ENCODE measurements at places on chromosomes 5 and 9.

- DNase-seq = no peak
These were observed 52.4 kb upstream of the LIFR start for GRCh38 chr5:38608874-38609273.

DNA sequence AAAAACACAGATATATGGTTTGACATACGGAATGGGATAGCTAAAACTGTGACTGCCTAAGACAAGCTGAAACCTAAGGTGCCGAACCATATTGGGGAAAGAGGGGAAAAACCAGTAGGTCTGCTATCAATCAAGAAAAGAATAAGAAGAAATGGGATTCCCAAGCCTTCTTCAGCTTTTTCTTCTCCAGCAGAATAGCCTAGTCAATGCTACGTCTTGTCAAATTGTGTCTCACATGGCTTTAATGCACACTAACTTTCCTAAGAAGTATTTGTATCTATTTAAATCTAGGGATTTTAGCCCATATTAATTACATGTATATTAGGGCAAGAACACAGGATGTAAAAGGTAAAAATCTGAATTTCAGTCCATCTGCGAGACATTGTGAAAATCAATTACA lies 797 bp upstream of the FBXO38 start:
- DNase-seq = no peak

DNA sequence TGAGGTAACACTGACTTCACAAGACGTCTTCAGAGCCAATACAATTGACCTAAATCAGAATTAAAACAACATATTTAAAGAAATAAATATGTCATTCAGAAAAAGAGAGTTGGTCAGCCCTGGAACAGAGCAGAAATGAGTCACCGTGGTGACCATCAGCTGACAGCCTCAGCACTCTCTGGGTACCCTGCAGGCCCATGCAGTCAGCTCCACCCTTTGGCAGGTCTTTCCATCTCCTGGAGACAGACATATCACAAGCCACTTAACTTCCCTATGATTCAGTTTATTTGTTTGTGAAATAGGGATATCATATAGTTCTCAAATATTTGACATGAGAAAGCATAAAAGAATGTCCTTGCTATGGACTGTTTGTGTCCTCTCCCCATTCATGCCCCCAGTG lies 151.6 kb upstream of the MEF2C start:
- no peak for DNase-seq

DNA sequence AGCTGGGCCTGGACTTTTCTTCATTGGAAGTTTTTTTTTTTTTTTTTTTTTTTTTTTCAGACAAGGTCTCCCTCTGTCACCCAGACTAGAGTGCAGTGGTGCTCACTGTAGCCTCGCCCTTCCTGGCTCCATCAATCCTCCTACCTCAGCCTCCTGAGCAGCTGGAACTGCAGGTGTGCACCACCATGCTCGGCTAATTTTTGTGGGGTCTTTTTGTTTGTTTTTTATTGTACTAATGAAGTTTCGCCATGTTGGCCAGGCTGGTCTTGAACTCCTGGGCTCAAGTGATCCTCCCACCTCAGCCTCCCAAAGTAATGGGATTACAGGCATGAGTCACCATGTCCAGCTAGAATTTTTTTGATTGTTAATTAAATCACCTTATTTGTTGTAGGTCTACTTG lies 3.6 kb downstream of the DNAJC18 start:
- no peak for DNase-seq

DNA sequence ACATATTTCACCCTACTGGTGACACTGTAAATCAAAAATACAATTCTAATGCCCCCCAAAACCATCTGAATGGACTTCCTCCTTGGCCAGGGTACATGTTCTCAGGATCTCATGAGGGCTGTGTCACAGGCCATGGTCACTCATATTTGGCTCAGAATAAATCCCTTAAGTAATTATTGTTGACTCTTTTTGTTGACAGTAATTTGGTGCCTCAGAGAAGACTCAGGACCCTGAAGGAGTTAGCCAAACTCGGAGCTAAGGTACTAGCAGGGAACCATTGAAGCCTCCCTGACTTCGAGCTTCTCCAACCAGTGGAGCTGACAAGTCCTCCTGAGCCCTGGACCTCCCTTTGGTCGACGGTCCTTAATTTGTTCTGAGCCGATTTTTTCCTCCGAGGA lies 51.2 kb upstream of the SNAPC3 start:
- no peak for DNase-seq

DNA sequence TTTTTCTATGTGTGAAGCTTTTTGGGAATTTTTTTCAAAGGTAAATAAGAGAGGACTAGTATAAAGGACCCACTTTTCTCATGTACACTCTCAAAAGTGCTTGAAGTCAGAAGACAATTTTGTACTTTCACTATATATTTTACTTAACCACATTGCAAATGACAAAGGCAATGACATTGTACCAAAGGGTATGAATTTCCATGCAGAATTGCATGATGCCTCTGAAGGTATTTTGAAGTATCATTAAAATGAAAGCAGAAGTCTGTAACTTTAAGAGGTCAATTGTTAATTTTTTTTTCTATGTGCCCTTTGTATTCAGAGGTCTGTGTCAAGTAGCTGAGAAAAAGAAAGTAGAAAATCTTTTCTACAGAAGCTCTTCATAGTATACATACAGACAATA lies 84.7 kb downstream of the ST8SIA4 start:
- DNase-seq = no peak

DNA sequence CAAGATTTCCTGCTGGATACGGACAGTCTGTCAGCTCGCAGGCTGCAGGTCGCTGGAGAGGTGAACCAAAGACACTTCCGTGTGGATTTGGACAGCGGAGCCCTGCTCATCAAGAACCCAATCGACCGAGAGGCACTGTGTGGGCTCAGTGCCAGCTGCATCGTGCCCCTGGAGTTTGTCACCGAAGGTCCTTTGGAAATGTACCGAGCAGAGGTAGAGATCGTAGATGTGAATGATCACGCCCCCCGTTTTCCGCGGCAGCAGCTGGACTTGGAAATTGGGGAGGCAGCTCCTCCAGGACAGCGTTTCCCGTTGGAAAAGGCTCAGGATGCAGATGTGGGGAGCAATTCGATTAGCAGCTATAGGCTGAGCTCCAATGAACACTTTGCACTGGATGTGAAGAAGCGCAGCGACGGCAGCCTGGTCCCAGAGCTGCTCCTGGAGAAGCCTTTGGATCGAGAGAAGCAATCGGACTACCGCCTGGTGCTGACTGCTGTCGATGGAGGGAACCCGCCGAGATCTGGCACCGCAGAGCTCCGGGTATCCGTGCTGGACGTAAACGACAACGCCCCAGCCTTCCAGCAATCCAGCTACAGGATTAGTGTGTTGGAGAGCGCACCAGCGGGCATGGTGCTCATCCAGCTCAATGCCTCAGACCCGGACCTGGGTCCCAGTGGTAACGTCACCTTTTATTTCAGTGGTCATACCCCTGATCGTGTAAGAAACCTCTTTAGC lies 658 bp downstream of the PCDHGC4 start:
- no peak for DNase-seq

DNA sequence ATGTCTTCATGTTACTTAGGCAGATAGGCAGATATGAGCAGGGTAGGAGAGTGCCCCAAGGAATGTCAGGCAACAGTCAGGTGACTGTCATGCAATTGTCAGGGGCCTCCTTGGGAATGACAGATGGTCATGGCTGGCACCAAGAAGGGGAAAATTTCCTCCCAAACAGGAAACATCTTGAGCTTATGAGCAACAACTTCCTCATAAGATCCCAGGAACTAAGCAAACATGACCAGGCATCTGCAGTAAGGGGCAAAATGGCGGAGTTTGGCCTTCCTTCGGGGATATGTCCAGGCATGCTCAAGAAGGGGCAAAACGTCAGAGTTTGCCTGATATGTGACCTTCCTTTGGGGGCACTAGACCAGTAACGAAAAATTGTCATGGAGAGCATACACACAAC lies 591.8 kb downstream of the PDE4D start:
- no peak for DNase-seq

DNA sequence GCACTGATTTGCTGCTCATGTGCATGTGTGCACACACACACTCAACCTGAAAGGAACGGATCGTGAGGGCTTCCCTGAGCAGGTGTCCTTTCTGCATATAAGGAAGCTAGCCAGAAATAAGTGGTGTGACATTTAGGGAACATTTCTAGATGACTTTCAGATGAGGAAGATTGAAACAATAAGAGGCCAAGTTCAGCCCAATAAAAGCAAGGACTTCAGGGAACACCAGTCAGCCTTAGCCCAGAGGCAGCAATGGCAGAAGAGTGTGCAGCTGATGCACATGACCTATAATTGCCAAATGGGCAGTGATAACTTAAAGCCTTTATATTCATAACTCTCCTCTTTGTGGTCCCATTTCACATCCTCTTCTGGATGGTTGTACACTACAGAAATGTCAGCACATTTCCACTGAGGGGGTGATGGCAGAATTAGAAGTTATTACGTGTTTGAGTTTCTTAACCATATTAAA lies 255.5 kb downstream of the TRIM32 start:
- DNase-seq = no peak

- DNase-seq = no peak
These were observed 89.7 kb upstream of the PARP8 start for GRCh38 chr5:50576686-50577256.

GRCh38 chr9:37215830-37216229 lies 95.5 kb downstream of the ZCCHC7 start:
- no peak for DNase-seq

DNA sequence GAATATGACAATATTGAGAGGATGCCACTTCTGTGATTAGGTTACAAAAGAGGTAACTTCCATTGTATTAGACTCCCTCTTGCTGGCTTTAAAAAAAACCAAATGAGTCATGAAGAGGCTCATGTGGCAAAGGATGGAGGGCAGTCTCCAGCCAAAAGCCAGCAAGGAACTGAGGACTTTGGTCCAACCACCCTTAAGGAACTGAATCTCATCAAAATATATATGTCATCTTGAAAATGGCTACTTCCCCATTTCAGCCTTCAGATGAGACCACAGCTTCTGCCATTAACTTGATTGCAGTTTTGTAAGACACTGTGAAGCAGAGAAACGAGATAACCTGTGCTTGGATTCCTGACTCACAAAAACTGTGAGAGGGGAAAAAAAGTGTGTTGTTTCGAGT lies 15.5 kb upstream of the TRIM32 start:
- DNase-seq = no peak

GRCh38 chr5:12661617-12662370 lies 757.5 kb upstream of the CTNND2 start:
- no peak for DNase-seq

DNA sequence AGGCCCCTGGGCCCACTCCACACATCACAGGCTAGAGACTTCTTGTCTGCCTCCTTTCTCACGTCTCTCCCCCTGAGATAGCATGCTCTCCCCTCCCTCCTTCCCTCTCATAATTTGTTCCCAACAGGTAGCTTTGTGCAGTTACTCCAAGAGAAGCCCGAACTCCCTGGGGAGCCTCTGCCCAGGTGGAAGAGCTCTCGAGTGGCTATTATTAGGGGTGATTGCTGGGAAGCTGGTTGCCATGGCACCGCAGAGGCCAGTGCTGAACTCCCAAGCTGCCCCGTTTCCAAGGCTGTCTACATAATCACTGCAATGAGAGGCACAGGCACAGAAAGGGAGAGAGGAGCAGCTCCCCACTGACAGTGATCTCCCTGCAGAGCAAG lies 104.7 kb upstream of the GPR151 start:
- DNase-seq = peak; percentile 13

- DNase-seq = peak; percentile 69
These were observed 155.7 kb downstream of the RMI1 start for GRCh38 chr9:84136119-84136868.

GRCh38 chr5:116658141-116658540 lies 83.5 kb upstream of the SEMA6A start:
- no peak for DNase-seq

DNA sequence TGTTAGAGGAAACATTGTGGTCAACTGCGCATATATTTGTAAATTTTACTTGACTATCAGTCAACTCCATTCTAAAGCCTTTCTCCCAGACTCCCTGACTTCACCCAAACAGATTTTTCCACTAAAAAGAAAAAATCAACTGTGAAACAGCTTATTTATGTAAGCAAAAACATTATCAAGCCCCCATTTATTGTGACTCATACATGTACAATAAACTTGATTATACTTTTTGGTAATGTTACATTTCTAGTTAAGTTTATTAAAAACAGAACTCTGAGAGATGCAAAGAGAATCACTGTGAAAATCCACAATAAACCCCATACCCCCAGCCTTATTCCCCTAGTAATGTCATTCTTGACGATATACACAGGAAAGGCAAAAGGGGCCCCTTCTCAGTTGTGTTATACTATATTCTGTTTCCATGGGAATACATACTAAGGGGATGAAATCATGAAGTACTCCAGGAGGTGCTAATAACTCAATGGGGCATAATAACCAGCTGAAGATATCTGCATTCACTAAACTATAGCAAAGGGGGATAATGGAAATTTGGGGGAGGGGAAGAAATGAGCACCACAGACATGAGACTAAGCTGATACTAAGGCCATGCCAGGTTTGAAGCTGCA lies 616.0 kb downstream of the ACTL7B start:
- DNase-seq = no peak

DNA sequence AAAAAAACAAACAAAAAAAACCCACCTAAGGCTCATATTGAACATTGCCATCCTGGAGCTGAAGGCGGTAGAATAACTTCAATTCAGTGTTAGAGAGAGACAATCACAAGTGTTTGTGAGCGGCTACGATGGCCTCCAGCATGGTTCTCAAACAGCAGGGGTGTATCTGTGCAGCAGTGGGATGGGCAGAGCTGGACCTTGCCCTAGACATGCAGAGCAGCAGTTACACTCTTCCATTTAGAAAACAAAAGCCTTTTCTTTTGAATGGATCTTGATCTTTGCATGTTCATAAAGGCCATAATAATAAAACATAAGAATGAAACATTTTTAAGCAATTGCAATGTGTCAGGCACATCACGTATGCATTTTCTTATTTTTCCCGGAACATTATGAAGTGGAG lies 50.3 kb downstream of the ARHGAP26 start:
- DNase-seq = no peak

DNA sequence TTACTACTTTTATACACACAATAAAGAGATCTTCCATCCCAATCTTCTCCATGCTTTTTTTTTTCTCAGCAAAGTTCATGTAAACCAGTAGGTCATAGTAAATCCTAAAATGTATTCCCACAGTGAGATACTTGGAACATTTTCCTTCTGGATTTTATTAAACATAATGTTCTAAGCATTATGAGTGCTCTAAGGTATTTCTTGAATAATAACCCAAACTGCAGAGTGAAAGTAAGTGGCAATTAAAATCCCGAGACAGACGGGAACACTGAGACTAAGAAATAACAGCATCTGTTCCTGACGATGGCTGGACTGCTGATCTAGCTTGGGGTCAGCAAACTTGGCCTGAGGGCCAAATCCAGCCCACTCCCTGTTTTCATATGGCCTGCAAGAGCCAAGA lies 359.8 kb downstream of the ARL15 start:
- DNase-seq = no peak

DNA sequence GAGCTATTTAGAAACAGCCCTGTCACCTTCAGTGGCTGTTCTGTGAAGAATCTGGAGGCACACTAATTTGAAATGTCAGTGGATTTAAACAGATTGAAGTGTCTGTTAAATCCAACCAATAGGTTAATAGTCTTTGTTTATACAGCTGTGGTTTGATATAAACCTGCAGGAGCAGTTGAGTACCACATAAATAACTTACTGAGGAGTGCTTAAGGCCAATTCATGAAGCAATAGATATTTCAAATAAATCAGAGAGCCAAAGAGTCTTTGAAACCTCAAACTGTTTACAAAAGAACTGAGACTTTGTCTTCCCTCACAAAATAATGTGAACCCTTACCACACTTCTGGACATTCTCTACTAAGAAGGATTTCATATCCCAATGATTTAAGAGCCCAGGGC lies 111.9 kb downstream of the FEM1C start:
- DNase-seq = no peak
